ENCODE measurements at places on chromosomes 1 and 21. TPM values are rescaled to one million over a fixed set of nuclear protein-coding genes. Genes with fewer than 3 reads are reported as not detected.

DNA sequence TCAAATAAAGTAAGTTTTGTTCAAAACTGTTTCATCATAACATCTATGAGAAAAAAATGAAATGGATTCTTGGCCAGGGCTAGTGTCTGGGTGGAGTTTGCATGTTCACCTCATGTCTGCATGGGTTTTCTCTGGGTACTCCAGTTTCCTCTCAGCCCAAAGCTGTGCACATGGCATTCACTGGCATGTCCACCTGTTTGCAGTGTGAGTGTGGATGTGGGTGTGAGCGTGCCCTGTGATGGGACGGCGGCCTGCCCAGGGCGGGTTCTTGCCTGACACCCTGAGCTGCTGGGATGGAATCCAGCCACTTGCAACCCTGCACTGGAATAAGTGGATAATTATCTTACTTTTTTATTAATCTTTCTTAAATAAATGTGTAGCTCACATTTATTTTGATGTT lies 185.5 kb downstream of the RYR2 start:
- no peak for DNase-seq

GRCh38 chr1:24315391-24315790 lies 3.8 kb upstream of the GRHL3 start:
- no peak for DNase-seq

Gene ZBTB48
- total RNA-seq, result 15.5 TPM

DNA sequence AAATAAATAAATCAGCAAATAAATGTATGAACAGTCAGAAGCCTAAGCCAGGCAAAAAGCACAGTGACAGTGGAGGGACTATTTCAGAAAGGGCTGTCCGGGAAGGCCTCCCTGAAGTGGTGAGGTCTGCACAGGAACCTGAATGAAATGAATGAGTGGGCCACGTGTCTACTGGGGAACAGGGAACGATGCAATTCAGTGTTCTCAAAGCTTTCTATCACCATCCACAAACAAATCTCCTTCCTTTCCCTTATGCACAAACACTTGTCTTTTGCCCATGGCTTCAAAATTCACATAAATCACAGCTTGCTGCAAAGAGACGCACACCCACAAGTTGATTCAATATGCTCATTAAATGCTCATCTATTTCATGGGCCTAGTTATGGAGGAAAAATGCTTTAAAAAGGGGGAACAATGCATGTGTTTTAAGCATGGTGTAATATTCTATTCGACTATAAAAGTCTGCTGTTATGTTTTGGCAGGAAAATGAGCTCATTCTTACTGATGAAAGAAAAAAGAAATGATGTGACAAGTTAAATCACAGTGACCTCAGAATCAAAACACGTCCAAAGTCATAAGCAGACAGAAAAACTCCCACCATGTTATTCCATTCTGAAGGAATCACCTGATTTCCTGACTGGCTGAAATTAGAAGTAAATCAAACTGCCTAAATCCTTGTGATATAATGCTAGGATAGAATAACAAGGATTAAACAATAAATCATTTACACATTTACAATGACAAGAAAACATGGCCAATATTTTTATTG lies 21.6 kb downstream of the URB1 start:
- no peak for DNase-seq

Gene SLC22A15
- total RNA-seq, result 32.8 TPM

- no peak for DNase-seq
Measured at GRCh38 chr1:184297244-184297750, 89.5 kb upstream of the C1orf21 start.

- no peak for DNase-seq
Measured at GRCh38 chr21:44696572-44696971, 400 bp upstream of the KRTAP10-12 start.

- DNase-seq, result no peak
Measured at GRCh38 chr1:67338642-67339041, 31.0 kb downstream of the IL12RB2 start.

Gene PGLYRP4
- total RNA-seq, result not detected

- no peak for DNase-seq
Measured at GRCh38 chr1:165905853-165906252, 78.4 kb downstream of the UCK2 start.

DNA sequence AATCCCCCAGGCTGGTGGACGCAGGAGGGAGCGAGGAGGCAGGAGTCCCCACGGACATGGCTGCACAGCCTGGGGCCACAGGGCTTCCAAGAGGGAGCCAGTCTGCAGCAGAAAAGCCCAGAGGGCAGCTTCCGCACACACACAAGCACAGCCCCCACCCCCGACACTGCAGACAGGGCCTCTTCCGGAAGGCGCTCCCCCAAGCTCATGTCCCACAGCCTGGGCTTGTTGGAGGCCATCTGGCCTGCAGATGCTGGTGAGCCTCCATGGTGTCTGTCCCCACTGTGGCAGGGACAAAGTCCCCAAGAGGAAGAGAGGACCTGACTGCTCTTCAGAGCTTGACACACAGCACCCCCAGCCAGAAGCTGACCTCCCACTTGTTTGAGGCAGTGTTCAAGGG lies 13.4 kb upstream of the KIAA1614 start:
- DNase-seq, result no peak

Gene S100B
- total RNA-seq, result 22.5 TPM

DNA sequence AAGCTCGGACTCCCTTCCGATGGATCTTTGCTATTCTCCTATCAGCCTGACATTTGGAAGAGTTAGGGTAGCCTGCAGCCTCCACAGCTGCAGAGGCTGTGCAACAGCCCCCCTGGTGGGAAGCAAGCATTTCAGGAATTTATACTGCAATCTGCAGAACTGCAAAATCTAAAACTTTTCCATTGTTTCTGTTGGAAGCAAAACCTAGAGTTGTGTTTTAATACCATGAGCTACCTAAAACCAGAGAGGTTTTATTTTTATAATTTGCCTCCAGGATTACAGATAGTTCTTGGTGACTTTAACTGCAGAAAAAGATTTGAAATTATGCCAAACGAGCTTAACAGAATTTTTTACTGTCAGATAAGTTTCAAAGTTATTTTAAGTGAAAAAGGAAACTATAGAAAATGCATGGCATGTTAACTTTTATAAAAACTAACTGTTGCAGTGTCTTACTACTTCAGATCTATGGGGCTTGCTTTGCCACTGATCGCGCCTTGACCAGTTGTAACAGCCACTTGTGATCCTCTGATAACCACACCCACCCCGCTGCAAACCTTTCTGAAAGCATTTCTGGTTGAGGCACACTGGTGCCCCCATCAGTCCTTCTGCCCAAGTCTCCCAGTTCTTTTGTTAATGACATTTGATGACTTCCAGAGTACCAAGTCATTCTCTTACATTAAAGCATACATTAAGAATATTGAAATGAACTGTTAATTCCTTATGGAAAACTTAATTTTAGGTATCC lies 64.8 kb downstream of the PRDM2 start:
- no peak for DNase-seq

- DNase-seq, result no peak
Measured at GRCh38 chr1:8752921-8753713, 64.3 kb downstream of the RERE start.

- DNase-seq, result no peak
Measured at GRCh38 chr21:19224090-19224489, 820.5 kb upstream of the TMPRSS15 start.

- no peak for DNase-seq
Measured at GRCh38 chr21:25421321-25422028, 185.8 kb downstream of the MRPL39 start.
